Caco-2 (cell line): ENCODE measurements at places on chromosomes 13 and 19. TPM values are rescaled to one million over a fixed set of nuclear protein-coding genes. Genes with fewer than 3 reads are reported as not detected.

Gene FSD1
- total RNA-seq, result 9.0 and 15.6 TPM in 2 replicates

Gene TEX101
- total RNA-seq, result not detected in 2 replicates

Gene CEACAM3
- total RNA-seq, result not detected in 2 replicates

Gene CYP4F12
- 0.16 and 0.39 TPM in 2 replicates for total RNA-seq

Gene SRRM5
- total RNA-seq, result 0.81 and 1.0 TPM in 2 replicates

Gene DKKL1
- not detected in 2 replicates for total RNA-seq

Gene KCTD4
- not detected in 2 replicates for total RNA-seq

Gene CLDN10
- not detected in 2 replicates for total RNA-seq

Gene SPRED3
- 2.9 and 3.5 TPM in 2 replicates for total RNA-seq

Gene KIR2DL4
- total RNA-seq, result not detected in 2 replicates
